ENCODE measurements at places on chromosomes 4 and X.

DNA sequence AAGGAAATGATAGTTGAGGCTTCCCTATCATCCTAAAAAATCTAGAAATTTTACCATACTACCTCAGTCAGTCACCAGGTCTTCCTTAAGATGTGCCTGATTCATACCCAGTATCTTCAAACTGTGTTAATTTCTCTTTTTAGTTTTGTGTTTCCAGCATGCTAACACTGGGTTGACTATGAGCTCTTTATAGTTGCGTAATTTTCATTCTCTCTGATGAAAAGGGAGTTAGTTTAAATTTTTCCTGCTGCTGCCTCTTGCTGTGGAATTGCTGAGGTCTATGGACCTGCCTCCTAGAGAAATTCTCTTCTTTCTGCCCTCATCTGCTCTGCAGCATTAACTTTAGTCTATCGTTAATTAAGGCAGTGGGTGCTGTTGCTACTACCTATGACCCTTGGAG, 66.6 kb downstream of the BANK1 start:
- no peak for DNase-seq

GRCh38 chr4:54015423-54016030, 48.9 kb downstream of the CHIC2 start:
- no peak for DNase-seq

- DNase-seq, result no peak
Measured at GRCh38 chr4:10347815-10348214, 109.4 kb downstream of the ZNF518B start.

DNA sequence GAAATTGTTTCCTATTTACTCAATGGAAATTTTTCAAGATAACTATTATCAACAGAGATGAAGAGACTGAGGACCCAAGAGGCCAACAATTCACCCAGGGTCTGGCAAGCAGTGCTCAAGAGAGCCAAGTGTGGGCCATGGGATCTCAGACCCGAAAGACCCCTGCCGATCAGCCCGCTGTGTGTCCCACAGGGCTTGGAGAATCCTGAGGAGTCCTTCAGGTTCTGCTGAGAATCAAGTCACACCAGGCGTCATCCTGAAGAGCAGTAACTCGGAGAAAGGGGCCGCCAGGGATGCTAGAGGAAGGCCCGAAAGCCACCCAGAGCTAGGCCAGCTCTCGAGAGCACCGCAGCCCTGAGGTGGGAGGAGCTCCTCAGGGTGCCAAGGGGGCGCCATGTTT, 48.7 kb downstream of the FGFRL1 start:
- DNase-seq, result no peak

DNA sequence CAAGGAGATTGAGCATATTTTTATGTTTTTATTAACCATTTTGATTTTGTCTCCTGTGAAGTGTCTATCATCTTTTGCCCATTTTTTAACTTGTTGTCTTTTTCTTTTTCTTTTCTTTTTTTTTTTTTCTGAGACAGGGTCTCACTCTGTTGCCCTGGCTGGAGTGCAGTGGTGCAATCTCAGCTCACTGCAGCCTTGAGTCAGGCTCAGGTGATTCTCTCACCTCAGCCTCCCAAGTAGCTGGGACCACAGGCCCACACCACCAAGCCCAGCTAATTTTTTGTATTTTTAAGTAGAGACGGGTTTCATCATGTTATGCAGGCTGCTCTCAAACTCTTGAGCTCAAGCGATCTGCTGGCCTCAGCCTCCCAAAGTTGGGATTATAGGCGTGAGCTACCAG, 4.6 kb upstream of the ADD1 start:
- no peak for DNase-seq

DNA sequence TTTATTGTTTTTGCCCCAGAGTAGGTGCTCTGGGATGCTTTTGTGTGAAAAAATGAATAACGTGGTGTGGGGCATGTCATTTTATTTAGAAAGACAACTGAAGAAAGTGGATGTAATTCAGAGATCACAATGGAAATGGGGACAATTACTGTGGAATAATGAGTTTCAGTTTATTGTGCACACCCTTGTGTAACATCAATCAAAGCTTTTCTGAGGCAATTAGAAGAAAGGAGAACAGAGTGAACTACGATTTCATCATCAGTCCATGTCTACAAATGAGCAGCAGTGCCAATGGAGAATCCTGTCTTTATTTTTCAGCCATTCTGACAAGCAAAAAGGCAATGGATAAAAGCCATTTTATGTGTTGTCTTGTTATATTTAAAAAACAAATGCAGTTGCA, 339.2 kb downstream of the TMA16 start:
- DNase-seq, result no peak

- DNase-seq, result no peak
Measured at GRCh38 chrX:44306356-44306755, 37.1 kb downstream of the EFHC2 start.

- no peak for DNase-seq
Measured at GRCh38 chrX:46311581-46312120, 233.6 kb downstream of the ZNF674 start.

- no peak for DNase-seq
Measured at GRCh38 chr4:106172861-106173260, 143.1 kb downstream of the TBCK start.

- no peak for DNase-seq
Measured at GRCh38 chrX:136028383-136028984, 43.2 kb downstream of the SLC9A6 start.

- DNase-seq, result no peak
Measured at GRCh38 chr4:91764085-91764484, 539.7 kb upstream of the GRID2 start.

- DNase-seq, result no peak
Measured at GRCh38 chr4:182828360-182829025, 88.7 kb downstream of the DCTD start.

GRCh38 chrX:49644991-49645637, 46.3 kb downstream of the GAGE1 start:
- DNase-seq, result no peak

DNA sequence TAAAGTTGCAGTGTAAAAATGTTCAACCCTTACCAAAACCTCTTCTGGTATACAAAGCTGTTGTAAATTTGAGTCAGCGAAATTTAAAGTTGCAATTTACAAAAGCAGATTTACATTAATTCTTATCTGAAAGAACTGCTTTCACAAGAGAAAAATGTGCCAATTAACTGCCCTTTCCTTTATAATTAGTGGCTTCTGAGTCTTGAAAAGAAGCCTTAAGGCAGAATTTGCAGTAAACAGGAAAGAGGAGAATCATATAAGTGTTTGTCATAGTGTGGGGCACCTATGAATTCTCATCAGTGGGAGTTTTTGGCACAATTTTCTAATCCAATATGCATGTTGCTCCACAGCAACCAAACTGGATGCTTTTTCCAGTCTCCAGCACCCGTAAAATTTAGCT, 125.3 kb upstream of the GABRG1 start:
- no peak for DNase-seq

DNA sequence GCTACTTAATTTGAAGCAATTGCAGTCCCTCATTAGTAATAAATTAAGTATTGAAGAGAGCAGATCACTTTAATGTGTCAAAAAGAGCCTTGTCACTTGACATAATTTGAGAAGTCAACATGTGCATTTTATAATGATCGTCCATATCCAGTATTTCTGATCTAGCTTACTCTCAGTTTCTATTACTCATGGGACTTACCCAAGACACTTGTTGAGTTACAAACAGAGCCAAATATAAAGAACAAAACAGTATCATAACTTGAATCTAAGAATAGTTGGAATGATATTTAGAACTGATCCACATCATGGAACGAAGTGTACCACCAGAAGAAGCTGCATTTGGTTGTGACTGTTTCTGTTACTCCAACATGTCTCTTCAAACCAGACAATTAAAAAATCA, 54.7 kb downstream of the SLITRK4 start:
- DNase-seq, result no peak

DNA sequence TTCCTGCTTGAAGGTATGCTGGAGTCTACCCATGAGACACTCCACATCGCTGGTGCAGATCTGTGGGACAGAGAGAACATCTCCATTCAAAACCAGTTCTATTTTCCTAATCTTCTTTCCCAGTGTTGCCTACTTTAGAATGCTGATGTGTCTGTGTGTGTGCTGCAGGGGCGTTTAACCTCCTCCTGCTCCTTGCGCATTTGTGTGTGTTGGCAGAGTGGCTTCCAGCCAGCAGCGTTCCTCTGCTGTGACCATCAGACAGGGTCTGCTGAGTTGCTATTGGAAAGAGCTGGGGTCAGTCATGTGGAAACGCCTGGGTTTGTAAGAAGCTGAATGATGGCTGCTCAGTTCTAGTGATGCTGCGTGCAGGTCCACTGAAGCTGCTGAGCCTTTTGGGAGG, 223.6 kb downstream of the RBMX2 start:
- no peak for DNase-seq

- DNase-seq, result no peak
Measured at GRCh38 chrX:8657883-8658282, 74.1 kb downstream of the ANOS1 start.

DNA sequence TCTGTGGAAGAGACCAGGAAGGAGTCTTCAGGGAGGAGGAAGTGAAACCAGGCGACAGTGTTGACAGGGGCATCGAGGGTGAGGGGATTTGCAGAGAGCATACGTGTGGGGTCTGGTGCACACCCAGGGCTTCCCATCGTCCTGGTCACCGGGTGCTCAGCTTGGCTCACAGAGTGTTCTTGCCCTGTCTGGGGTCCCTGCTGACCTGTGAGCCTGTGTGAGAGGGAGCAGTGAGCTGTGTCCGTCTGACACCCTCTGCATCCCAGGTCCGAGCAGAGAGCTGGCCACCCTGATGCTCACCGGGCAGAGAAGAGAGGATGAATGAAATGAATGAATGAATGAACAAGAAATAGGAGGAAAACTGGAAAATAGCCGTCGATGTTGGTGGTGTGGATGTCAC, 46.5 kb downstream of the CPZ start:
- DNase-seq, result no peak

DNA sequence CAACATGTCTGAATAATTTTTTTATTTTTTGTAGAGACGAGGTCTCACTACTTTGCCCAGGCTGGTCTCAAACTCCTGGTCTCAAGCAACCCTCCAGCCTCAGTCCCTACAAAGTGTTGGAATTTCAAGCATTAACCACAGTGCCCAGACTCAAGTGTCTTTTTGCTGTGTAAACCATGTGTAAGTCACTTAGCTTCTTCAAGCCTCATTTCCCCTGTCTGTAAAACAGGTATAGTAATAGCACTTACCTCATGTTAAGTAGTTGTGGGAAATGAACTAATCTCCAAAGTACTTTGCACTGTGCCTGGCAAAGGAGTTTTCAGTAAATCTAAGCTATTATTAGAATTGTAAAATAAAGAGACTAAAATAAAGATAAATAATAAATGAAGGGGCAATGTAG, 35.7 kb downstream of the STBD1 start:
- DNase-seq, result no peak

- no peak for DNase-seq
Measured at GRCh38 chrX:15676886-15677285, 12.3 kb upstream of the CLTRN start.

- DNase-seq, result no peak
Measured at GRCh38 chrX:11629593-11630211, 36.0 kb downstream of the ARHGAP6 start.

DNA sequence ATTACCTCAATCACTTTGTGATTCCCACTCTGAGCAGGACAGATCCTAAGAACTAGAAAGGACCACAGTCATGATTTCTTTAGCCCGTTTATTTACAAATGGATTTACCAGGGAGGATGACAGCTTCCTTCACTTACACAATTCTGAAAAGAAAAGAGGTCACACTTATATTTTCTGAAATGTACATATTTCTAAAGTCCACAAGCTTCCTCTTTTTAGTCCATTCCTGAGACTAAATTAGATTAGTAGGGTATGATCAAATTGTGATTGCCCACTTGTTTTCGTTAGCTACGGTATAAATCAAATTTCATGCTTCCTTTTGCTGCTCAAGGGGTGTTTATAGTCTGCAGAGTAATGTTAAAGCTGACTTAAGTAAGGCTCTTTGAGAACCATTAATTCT, 7.6 kb upstream of the AMELX start:
- no peak for DNase-seq

GRCh38 chr4:82561786-82562563, at the start of gene TMEM150C:
Gene TMEM150C, minus strand, starts transcription at chr4:82561988. Its CDS starts 57,331 bp downstream, at chr4:82504657.
- no peak for DNase-seq

- DNase-seq, result no peak
Measured at GRCh38 chr4:3406021-3406420, 35.7 kb upstream of the HGFAC start.

DNA sequence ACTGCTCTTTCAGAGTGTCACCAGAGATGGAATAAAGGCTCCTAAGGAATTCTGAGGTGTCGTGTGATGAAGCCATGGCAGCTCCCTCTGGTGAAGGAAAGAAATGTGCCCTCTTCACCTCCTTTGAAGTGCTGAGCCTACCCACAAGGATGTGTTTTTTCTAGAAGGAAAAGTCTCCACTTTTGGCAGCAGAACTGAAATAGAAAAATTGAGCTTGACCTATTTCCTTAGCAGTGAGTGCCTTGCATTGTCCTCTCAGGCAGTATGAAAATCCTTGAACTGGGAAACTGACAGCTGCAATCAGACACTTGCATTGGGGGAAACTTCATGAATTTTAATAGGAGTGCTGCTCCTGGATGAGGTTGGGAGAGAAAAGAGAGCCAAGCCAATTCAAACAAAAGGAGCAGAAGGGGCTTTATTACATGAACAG, 95.2 kb downstream of the DCLK2 start:
- DNase-seq, result no peak

- DNase-seq, result no peak
Measured at GRCh38 chrX:49932791-49933190, 10.4 kb downstream of the CLCN5 start.

GRCh38 chr4:130478406-130478805, 1382.5 kb downstream of the C4orf33 start:
- DNase-seq, result no peak

GRCh38 chrX:149948016-149948415, 9.7 kb upstream of the EOLA2 start:
- no peak for DNase-seq

Data from activated T-helper 1 cell treated with anti-CD3 and anti-CD28 coated beads, Interleukin-12 subunit alpha, Interleukin-12 subunit beta, Interleukin-2, Interleukin-4 antibody, amounts not matched to agents 30 ng/mL and 10 ng/mL and 1 ng/mL, durations not matched to agents 14 hours and 24 hours and 36 hours (primary cell).